ENCODE measurements at places on chromosomes 5 and 9. TPM values are rescaled to one million over a fixed set of nuclear protein-coding genes. Genes with fewer than 3 reads are reported as not detected.
A peak's percentile ranks its signal among the peaks of the same experiment; 100 is the strongest.

DNA sequence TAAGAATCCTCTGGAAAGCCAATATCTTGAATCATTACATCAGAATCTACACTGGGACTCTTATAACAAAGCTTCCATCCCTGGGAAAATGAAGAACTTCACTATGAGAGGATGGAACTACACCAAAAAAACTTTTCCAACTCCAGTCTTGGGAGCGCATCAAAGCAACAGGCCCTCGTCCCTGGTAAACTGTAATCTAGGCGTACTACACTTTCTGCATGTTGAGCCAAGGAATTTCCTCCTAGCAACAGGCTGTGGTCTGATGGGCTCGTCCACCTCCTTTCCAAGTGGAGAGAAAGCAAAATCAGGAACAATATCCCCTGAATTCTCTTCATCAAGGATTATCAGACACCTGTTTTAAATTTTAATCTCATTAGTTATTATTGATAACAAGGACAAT lies 94.1 kb downstream of the NFIB start:
- no peaks in the 10 kb centered on the region for H3K36me3 ChIP-seq
- DNase-seq: no peak
- H3K4me3 ChIP-seq: no peak overlapping the region
- H3K27me3 ChIP-seq: no peaks in the 10 kb centered on the region
- peaks cover 34% of the 10 kb centered on the region for H3K4me1 ChIP-seq

Gene NAIP
- 6.7 TPM for total RNA-seq

Gene NFIB
- 533 TPM for total RNA-seq

DNA sequence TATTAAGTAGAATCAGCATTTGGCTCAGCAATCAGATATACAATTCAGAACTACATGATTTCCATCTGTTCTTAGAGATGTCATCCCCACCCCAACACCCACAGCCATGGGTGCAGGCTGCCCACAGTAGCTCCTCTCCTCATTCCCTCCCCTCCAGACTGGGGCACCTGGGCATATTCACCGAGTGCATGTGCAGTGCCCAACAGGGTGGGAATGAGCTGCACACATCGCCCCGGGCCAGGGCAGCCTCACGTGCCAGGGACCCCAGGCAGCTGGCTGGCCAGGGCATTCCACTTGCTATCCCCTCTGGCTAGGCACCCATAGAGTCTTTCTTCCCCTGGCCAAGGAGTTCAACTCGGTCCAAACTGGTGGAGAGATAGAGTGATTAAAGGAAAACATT lies 461.9 kb upstream of the NUDT12 start:
- H3K27ac ChIP-seq: no peak overlapping the region
- H3K4me3 ChIP-seq: no peak overlapping the region
- no peaks in the 10 kb centered on the region for H3K4me1 ChIP-seq
- no peak for DNase-seq

DNA sequence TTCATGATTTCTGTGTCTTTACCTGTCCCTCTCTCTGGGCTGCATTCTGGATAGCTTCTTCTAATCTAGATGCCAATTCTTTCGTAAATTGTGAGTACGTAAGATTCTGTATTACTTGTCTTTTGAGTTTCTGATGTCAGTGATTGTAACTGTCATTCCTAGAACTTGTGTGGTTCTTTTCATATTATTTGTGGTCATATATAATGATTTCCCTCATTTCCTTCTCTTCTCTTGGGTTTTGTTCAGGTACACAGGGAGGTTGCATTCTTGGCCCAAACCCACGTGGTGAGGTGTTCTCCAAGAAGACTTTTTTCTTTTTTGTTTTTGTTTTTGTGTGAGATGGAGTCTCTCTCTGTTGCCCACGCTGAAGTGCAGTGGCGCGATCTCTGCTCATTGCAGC lies 13.8 kb downstream of the UGCG start:
- H3K4me3 ChIP-seq: no peak overlapping the region
- DNase-seq: no peak
- no peaks in the 10 kb centered on the region for H3K36me3 ChIP-seq
- peaks cover 97% of the 10 kb centered on the region for H3K4me1 ChIP-seq

GRCh38 chr5:151742870-151743294 lies 15.5 kb downstream of the ATOX1 start:
- H3K4me1 ChIP-seq: peaks cover 42% of the 10 kb centered on the region
- peaks cover 38% of the 10 kb centered on the region for H3K36me3 ChIP-seq
- no peak for DNase-seq
- no peak overlapping the region for H3K4me3 ChIP-seq

- H3K27me3 ChIP-seq: no peaks in the 10 kb centered on the region
- no peaks in the 10 kb centered on the region for H3K36me3 ChIP-seq
- no peak overlapping the region for H3K4me3 ChIP-seq
Observed at GRCh38 chr5:59193616-59194319, 610.9 kb downstream of the RAB3C start.

GRCh38 chr5:37720550-37720952 lies 119.3 kb downstream of the GDNF start:
- peaks cover 24% of the 10 kb centered on the region for H3K36me3 ChIP-seq
- no peak overlapping the region for H3K27ac ChIP-seq
- no peak for DNase-seq
- no peaks in the 10 kb centered on the region for H3K27me3 ChIP-seq

GRCh38 chr9:120438836-120439546 lies 141.0 kb downstream of the CDK5RAP2 start:
- peaks cover 19% of the 10 kb centered on the region for H3K4me1 ChIP-seq
- peak overlapping the region; percentile 61 for H3K27ac ChIP-seq
- H3K36me3 ChIP-seq: peaks cover 79% of the 10 kb centered on the region
- DNase-seq: no peak
- H3K4me3 ChIP-seq: no peak overlapping the region

Measured in stomach (tissue), 19 donors.